ENCODE measurements at places on chromosomes 5 and 9.

GRCh38 chr5:32710550-32711361, at the start of gene NPR3:
Gene NPR3, plus strand, starts transcription at chr5:32711321. Its CDS starts 456 bp downstream, at chr5:32711777.
- no peak for DNase-seq

DNA sequence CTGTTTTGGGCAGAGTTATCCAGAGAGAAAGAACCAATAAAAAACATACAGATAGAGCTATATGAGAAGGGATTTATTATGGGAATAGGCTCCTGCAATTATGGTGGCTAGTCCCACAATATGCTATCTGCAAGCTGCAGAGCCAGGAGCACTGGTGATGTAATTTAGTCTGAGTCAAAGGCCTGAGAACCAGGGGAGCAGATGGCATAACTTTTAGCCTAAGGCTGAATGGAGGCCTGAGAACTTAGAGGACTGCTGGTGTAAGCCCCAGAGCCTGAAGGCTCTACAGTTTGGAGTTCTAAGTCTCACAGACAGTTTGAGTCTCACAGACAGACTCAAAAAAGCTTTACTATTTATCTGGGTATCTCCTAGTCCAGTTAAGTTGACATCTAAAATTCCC, 263.8 kb downstream of the FBXL7 start:
- no peak for DNase-seq

GRCh38 chr9:109176963-109177362, 9.9 kb upstream of the FRRS1L start:
- DNase-seq: no peak

- no peak for DNase-seq
Observed at GRCh38 chr5:125612776-125613175, 810.4 kb upstream of the GRAMD2B start.

- DNase-seq: no peak
Observed at GRCh38 chr9:83197591-83197990, 134.6 kb upstream of the RASEF start.

DNA sequence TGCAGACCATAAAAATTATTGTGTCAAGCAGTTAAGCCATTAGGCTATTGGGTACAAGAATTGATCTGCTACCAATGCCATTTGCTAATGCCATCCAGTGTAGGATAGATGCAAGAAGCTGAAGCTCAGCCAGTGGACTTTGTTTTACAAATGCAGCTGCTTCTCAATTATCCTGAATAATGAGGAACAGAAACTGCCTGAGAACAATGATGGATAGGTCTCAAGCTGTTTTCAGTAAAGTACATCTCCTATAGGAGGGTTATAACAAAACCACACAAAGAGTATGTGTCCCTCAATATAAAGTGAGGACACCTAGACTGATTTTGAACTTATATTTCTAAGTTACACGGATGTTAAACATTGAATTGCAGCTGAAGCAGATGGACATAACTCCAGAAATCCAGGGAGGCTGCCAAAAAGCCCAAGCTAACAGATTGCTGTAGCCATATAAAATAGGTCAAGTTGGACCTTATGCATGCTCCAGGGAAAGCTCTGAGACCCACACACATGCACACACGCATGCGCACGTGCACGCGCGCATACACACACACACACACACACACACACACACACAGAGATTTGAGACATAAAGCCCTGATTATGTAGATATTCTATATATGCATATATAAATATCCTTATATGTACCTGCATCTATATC, 482.7 kb upstream of the CD180 start:
- DNase-seq: no peak

GRCh38 chr9:121690316-121690715, 38.9 kb downstream of the DAB2IP start:
- no peak for DNase-seq

Measured in stimulated activated CD4-positive, alpha-beta T cell treated with anti-CD3 and anti-CD28 coated beads, Interleukin-1b, Interleukin-23, amount 100 ng/mL, for 24 hours (primary cell).